ENCODE measurements at places on chromosomes 6 and 20.

DNA sequence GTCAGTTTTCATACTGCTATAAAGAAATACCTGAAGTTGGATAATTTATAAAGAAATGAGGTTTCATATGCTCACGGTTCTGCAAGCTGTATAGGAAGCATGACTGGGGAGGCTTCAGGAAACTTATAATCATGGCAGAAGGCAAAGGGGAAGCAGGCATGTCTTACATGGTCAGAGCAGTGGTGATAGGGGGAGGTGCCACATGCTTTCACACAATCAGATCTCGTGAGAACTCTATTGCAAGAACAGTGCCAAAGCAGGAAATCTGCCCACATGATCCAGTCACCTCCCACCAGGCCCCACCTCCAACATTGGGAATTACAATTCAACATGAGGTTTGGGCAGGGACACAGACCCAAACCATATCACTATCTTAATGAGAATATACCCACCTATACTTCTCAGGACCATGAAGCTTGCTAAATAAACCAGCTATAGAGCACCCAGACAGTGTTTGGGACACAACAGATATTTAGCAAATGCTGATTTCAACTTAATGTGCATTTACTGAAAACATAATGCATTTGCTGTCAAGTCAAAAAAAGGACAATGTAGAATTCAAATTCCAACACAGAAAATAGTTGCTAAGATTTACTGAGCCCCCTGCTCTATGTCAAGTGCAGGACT, 63.8 kb downstream of the TNFRSF21 start:
- DNase-seq, result no peak

- DNase-seq, result no peak
Observed at GRCh38 chr6:162200041-162200440, 527.5 kb downstream of the PRKN start.

DNA sequence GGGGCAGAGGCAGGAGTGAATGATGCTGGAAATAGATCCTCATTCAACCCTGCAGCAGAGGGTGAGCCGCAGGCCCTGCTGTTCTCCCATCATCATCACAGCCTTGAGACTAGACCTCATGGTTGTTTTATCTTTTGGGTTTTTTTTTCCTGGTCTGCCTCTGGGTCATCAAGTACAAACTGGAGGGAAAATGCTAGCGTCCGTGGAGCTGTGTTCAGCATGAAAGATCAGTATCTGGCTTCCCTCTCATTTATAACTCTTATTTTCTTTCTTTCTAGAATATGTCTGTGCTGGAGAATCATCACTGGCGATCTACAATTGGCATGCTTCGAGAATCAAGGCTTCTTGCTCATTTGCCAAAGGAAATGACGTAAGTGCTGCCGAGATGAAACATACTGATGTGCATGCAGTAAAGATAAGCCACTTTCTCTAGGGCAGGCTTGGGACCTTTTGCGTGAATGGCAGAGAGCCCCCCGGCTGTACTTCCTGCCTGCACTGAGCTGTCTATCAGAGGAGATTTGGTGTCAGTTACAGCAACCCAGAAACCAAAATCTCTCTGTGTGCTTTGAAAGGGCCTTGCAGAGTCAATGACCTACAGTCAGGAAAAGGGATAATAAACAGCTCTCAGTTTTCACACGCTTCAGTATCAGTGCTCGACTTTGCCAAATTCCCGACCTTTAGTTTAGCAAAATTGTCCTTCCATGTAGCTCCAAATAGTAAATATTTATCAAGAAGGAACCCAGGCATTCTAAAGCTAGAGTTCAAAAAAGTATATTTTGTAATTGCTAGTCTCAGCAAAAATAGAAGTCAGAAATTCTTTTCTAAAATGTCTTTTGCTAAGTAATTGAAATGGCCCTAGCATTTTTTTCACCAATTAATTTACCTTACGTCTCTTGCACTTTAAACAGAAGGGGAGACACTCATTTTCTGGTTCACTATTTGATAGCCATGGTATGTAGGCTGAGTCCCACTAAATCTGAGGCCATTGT, 76.3 kb downstream of the MTFR2 start:
- no peak for DNase-seq

GRCh38 chr6:2078888-2079287, 166.5 kb downstream of the GMDS start:
- no peak for DNase-seq

DNA sequence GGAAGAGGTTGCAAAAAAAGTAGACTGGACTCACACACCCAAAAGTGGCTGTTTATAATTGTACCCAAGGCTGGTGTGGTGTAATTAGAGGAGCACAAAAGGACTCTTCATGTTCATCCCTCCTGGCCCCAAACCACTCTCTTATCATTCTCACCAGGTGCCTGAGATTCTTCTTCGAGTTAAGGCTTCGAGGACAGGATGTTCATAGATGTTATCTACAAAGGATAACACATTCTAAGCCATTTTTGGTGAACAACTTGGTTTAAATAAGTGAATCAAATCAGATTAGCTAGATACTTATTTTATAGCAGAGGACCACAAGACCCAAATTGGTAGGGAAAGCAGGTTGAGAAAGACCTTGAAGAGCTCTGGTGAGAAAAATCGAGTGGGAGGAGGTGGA, 73.1 kb upstream of the SUPT3H start:
- DNase-seq, result no peak

- DNase-seq, result no peak
Observed at GRCh38 chr20:8627340-8628004, 441.4 kb upstream of the PLCB4 start.

GRCh38 chr6:126071000-126071647, 84.8 kb downstream of the TRMT11 start:
- DNase-seq, result no peak

- DNase-seq, result peak; percentile 46
Observed at GRCh38 chr20:37777012-37777950, 83.5 kb downstream of the CTNNBL1 start.

GRCh38 chr6:32462609-32463008, 22.9 kb downstream of the HLA-DRA start:
- no peak for DNase-seq

DNA sequence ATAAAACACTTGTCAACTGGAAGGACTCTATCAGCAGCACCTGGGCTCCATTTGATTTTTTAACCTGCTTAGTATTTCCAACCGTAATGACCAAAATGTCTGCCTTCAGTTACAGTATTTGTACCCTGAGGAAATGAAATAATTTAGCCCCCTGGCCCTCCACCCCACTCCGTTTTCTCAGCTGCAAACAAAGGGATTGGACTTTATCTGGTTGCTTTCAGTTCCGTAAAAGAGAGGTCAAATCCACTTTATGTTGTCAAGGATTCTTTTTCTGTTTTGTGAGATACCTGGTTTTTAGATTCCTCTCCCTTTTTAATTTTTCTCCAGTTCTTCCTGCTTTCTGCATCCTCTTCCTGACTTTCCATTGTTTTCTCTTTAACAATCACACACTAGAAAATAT, 64.4 kb upstream of the BMP2 start:
- DNase-seq, result no peak

DNA sequence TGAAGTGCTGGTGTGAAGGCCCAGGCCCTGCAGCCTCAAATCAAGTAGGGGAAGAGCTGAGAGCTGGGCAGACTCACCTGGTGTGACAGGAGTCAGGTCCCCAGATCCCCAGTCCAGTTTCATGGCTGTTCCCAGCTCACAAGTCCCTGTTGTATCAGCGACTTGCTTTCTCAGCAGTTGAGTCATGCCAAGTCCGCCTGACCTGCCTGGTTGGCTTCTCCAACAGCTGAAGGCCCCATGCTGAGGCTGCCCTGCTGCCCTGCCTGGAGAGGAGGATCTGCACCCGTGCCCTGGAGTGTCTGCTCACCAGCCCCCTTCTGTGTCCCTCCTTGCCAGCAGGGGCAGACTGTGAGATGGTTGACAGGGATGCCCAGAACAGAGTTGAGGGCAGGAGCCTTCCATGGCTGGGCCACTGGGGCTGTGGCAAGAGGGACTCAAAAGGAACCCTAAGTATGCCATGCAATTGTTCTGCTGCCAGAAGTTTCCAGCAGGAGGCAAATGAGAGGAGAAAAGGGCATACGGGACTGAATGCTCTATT, 39.3 kb upstream of the TRAF3IP2 start:
- no peak for DNase-seq

DNA sequence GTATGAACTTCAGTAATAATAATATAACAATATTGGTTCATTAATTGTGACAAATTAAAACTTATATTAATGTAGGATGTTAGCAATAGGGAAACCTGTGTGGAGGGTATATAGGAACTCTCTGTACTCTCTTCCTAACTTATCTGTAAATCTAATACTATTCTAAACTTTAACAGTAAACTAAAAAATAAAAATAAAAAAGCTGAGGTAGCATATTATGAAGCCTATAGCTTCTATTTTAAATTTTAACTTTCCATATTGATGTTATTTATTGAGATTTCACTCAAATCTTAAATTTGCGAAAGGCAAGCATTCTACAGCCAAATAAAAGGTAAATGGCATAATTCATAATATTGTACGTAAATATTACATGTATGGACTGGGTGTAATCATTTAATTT, 326.4 kb downstream of the MEI4 start:
- DNase-seq, result no peak

DNA sequence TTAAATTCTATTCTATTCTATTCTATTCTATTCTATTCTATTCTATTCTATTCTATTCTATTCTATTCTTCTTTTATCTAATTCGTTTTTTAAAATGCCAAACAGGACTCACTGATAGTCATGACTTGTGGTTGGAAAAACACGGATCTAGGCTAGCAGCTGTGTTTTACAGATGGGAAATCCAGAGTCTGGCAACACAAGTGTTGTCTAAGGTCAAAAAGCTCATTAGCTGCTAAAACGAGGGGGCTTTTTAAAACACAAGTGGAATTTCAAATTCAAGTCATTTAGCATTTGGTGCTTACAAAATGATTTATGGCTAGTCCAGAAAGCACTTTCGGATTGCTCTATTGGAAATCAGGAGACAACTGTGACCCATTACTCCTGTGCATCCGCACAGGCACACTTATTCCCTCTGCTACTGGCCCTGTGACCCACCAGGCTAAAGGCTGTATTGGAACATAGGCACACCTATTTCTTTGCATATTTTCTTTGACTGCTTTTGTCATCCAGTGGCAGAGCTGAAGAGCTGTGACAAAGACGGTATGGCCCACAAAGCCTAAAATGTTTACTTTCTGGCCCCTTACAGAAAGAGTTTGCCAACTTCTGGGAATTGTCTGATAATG, 17.8 kb upstream of the MLIP start:
- DNase-seq, result no peak

- DNase-seq, result no peak
Observed at GRCh38 chr6:134254118-134254517, 63.8 kb downstream of the SGK1 start.

DNA sequence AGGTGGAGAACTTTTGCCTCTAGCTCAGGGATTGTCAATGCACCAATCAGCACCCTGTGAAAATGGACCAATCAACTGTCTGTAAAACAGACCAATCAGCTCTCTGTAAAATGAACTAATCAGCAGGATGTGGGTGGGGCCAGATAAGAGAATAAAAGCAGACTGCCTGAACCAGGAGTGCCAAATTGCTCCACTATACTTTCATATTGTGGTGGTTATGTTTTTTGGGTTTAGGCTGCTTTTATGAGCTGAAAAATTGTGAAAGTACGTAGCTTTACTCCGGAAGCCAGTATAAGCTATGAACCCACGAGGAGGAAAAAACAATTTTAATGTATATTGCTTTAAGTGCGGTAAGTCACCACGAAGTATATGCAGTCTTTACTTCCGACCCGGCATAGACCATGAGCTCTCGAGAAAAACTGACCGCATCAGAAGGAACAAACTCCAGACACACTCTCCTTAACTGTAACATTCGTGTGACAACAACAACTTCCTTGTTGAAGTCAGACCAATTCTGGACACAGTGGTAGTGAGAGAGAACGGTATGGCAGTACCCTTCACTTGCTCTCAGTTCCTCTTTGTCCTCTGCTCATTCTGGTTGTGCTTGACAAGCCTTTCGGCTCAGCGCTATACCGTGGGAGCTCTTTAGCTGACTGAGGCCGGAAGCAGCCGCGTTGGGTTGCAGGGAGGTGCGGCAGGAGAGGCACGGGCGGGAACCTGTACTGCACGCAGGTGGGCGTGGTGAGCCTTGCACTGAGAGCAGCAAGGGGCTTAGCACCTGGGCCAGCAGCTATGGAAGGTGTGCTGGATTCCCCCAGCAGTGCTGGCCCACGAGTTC, 81.9 kb upstream of the E2F3 start:
- DNase-seq, result no peak

- DNase-seq, result no peak
Observed at GRCh38 chr6:63475707-63476106, 96.6 kb upstream of the LOC128125822 start.

GRCh38 chr6:35691027-35691824, 2.5 kb upstream of the FKBP5 start:
- peak; percentile 41 for DNase-seq

DNA sequence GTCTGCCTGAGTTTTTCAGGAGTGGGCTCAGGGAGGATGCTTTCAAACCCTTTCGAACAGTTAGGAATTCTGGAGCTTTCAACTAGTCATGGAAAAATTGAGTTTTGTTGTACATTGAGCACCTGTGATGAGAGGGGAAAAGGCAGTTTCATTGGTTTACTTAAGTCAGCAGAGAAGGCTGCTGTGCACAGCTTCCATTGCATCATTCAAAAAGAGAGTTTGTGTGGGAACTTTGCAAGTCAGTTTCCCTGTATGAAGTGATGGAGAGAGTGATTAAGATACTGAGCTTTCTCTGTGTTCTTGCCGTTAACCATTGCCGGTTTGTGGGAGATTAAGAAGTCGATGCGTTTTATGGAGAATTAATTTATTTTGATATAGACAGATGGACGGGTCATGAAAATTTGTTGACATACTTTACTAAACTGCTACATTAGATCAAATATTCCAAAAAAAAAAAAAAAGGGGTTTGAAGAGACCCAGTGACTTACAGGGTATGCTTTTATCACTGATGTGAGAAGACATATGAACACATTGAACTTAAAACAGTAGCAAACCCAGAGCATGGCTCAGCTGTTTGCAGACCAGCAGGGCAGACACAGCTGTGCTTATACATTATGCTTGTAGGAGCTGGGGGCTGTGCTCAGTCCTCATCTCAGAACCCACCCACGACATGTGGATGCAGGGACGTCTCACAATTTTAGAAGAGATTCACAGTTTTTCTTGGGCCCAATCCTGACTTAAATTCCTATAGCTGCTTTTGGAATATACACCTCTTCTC, 234.1 kb downstream of the SOX4 start:
- no peak for DNase-seq

- DNase-seq, result no peak
Observed at GRCh38 chr6:56862415-56863175, 92.3 kb upstream of the BEND6 start.

DNA sequence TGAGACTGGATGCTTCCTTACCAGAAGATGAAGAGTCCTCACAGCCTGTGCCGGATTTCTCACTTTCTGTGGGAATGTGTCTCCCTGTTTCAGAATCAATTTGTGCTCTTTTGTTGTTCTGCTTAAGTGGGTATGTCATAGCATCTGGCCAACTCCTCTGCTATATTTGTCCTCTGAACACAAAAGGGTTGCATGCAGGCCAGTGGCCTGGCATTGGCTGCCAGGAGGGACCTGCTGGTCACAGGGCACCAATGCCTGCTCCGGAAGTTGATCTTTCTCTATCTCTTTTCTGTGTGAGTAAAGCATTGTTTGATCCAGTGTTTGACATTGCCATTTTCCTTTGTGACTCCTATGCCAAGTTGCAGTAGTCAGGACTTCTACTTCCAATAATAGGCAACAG, 47.8 kb downstream of the JARID2 start:
- DNase-seq, result no peak

- no peak for DNase-seq
Observed at GRCh38 chr20:33875534-33876026, 64.4 kb downstream of the CHMP4B start.

- no peak for DNase-seq
Observed at GRCh38 chr20:47141941-47142773, 214.3 kb downstream of the ZMYND8 start.

All from hippocampal formation (tissue), 2 donors.